ENCODE measurements at places on chromosomes 3 and 15.

DNA sequence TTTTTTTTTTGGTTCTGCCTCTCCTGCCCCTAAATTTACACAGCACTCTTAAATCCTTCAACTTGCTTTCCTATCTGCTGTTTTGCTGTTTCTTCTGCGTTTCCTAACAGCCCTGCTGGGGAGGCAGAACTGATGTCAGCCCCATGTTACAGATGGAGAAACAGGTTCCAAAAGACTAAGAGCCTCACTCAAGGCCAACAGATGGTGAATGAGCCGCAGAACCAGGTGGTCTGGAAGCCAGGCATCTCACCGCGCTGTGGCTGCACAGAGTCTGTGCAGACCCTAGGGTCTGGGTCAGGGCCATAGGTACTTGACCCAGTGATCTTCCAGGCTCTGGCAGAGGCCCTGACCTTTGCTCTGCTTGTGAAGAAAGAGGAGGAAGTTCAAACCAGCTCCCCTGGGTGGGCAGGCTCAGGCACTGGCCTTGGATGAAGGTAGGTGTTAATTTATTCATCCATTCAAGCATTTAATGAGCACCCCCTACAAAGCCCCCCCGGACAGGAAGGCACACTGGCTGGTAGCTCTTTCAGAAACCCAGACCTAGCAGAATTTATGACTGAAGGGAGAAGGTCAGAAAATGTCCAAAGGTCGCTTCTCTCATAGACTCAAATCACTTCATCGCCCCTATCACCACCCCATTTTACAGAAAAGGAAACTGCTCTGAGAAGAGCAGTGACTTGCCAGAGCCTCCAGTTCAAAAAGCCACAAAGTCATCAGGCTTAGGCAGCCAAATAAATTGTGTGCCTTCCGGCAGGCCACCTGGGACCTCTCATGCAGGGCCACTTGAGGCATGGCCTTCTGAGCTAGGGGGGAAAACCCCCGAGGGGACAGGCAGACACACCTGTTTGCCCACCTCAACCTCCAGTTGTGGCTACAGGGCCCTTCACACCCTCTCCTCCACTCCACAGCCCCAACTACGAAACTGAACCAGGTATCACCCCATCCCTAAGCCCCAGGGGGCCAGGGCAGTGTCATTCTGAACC lies 2.7 kb downstream of the CHDH start:
- DNase-seq, result no peak

DNA sequence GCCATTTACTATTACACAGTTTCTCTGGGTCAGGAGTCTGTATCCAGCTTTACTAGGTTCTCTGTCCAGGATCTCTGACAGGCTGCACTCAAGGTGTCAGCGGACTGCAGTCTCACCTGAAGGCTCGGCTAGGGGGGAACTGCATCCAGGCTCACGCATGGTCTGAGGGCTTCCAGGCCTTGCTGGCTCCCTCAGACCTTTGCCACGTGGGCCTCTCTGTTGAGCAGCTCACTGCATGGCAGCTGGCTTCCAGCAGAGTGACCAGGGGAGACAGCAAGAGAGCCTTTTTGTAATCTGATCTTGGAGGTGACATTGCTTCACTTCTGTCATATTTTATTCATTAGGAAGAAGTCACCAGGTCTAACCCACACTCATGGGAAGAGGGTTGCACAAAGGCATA lies 152.3 kb downstream of the CACNA2D3 start:
- DNase-seq, result no peak

DNA sequence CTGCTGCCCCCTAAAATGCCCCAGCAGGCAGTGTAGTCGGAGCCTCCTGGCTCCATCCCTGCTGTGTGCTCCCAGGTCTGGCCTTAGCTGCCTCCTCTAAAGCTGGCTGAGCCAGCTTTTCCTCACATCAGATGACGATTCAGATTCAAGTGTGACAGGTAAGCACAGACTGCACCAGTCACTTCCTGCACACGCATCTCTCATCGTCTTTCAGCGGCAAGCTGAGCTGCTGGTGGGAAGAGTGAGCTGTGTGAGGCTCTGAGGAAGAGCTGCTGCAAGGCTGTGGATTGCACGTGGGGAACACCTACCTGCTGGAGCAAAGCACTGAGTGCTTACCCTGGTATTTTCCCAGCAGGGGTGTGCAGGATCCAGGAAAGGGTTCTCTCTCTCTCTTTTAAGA lies 88.4 kb upstream of the RPL32 start:
- DNase-seq, result no peak

GRCh38 chr3:123096731-123097130 lies 29.9 kb downstream of the PDIA5 start:
- no peak for DNase-seq

DNA sequence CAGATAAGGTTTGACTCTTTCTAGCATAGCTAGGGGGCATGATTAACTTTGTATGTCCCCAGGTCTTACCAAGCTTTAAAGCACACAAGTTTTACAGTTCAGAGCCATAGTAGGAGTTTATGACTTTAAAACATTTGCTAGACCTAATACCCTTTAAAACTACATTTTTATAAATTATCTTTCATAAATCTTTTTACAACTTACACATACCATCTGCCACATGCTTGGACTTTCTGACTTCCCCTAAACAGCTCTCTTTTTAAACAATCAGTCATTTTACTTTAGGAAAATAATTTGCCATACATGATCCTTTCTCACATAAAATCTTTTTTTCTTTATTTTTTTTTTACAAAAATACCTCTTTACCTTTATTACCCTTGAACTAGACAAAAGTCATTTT lies 735.3 kb upstream of the CADM2 start:
- no peak for DNase-seq

DNA sequence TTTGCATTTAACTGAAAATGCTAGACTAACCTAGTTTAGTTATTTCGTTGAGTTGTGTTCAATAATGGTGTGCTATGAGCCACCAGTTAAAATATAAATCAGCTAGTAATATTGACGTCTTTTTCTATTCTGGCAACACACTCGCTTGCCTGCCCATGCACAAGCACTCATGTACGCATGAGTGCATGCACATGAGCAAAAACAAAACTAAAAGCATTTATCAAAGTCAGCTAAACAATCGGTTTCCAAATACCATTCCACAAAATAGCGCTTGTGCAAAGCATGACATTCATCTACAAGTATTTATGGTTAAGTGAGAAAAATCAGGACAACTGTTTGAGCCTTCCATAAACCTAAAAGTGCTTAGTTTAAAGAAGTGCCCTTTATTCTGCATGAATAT lies 13.1 kb upstream of the SAMMSON start:
- DNase-seq, result no peak

DNA sequence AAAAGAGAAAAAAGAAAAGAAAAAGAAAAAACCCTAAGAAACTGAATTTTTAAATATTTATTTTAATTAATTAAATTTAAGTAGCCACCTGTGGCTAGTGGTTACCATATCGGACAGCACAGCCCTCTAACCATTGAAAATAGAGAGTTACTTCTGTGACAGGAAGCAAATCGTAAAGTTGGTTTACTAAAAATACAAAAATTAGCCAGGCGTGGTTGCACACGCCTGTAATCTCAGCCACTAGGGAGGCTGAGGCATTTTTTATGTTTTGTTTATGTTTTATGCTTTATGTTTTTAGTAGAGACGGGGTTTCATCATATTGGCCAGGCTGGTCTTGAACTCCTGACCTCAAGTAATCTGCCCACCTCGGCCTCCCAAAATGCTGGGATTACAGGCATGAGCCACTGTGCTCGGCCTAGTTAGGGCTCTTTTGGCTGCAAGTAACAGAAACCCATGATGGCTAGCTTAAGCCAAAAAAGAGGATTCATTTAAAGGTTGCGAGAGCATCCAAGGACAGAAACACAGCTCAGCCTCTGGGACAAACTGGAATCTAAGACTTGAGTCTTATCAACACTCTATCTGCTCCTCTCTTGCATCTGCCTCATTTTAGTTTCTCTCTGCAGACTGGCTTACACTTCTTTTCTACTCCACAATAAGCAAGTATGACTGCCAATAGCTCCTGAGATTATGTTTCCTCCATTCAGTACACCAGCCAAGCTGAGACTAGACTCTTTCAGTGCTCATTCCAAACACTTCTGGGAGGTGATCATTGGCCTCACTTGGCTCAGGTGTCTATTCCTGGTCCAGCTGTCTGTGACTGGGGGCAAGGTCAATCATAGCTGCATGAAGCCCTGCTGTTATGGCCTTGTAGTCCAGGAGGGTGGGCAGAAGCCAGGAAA lies 6.8 kb upstream of the SKIL start:
- no peak for DNase-seq

- no peak for DNase-seq
Measured at GRCh38 chr3:129583289-129583688, 23.2 kb downstream of the PLXND1 start.

- no peak for DNase-seq
Measured at GRCh38 chr15:101266787-101267186, 10.5 kb downstream of the SELENOS start.

DNA sequence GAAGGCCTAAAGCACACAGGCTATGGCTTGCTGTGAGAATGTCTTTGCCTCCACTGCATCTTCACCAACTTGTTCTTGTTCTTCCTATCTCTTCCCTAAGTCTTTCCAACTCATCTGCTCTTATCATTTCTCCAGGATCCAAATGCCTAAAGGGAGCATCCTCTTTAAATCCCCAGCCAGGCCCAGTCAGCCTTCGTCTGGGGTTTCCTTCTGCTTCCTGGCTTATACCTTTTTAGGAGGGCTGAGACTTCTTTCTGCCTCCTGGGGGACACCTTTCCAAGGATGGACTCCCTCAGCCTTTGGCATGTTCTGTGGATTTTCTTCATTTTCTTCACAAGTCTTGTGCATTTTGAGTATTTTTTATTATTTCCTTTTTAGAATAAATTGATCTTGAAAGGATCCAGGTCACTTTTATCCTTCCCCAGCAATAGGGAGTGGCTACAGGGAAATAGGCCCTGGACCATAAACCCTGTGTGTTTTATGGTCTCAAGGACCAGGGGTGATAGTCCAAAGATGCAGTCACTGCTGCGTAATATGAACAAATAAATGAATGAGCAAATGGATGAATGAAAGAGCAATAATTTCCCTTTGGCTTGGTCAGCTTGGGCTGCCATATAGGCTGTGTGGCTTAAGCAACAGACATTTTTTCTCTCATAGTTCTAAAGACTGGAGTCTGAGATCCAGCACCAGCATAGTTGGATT lies 122.1 kb upstream of the LRIG1 start:
- no peak for DNase-seq

DNA sequence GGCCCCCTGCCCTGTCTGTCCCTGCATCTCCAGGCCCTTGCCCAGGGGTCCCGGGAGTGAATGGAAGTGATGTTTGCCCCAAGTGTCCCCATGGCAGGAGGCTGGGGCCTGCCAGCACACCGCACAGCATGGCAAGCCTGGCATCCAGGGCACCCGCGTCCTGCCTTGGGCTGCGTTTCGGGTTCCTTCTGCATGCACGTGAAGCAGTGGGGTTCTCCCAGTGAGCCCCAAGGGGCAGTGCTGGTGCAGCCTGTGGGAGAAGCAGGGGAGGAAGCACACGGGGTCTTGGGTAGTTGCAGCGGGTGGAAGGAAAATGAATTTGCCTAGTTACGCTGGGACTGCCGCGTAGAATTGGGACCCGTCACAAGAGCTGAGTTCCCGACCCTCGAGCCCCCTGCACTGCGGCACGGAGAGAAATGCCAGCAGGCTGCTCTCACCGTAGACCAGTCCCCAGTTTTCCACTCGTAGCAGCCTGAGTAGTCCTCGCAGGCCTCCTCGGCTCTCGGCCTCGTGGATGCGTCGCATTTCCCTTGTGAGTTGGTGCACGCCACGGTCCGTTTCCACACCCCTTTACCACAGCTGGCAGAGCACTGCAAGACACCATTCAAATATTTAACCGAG lies 259.5 kb upstream of the LYSMD4 start:
- DNase-seq, result no peak

DNA sequence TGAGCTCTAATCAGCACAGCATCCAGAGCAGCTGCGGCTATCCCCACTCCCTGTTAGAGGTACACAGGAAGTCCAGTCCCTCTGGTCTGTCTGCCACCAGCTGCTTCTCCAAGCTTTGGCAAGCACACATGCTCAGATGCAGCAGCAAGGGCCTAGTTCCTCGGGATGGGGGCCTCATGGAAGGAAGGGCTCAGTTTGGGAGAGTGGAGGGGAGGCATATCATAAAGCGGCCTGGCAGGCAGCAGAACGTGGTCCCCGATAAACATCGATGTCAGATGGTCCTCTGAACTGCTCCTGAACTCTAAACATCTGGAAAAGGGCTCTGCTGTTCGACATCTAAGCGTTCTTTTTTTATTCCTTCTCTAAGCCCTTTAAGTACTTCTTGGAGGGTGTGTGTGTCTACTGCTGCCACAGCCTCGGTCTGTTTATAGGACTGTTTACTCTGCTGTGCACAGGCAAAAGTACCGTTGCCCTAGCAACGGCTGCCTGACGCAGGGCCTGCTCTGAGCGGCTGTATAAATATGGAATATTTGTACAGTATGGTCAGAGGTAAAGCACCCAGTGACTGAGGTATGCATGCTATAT lies 74.6 kb downstream of the PRICKLE2 start:
- DNase-seq, result peak; percentile 89

DNA sequence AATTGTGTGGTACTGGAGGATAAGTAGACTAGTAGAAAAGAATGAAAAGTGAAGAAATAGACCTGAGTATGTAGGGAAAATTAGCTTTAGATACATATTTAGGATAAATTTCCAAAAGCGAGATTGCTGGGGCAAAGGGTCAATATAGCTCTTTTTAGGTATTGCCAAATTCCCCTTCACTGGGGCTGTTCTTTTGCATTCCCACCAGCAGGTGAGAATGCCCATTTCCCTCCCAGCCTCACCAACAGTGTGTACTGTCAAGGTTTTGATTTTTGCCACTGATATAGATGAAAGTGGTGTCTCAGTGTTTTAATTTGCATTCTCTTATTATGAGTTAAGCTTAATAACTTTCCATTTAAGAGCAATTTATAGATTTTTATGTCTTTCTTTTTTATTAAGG lies 35.7 kb upstream of the BHLHE40 start:
- no peak for DNase-seq

GRCh38 chr15:51672155-51672687 lies 9.1 kb upstream of the SCG3 start:
- no peak for DNase-seq

GRCh38 chr15:78077053-78077870 lies at the start of gene TBC1D2B:
TBC1D2B (minus strand) TSS chr15:78077711; CDS start chr15:78077652, 59 bp downstream.
- no peak for DNase-seq

DNA sequence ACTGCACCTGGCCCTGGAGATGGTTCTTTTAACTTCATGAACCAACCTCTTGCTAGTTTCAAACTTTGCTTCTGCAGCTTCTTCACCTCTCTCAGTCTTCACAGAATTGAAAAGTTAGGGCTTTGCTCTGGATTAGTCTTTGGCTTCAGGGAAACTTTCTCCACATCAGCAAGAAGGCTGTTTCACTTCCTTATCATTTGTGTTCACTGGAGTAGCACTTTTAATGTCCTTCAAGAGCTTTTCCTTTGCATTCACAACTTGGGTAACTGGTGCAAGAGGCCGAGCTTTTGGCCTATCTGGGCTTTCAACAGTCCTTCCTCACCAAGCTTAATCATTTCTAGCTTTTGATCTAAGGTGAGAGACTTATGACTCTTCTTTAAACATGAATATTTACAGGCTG lies 15.7 kb upstream of the TM2D3 start:
- no peak for DNase-seq

GRCh38 chr3:197420115-197420514 lies 121.7 kb upstream of the DLG1 start:
- DNase-seq, result no peak
